CD4-positive, alpha-beta T cell treated with Interleukin-15 for 1 hour (primary cell): ENCODE measurements at places on chromosomes 3 and 15.

- no peak for DNase-seq
Measured at GRCh38 chr3:141326626-141327025, 41.7 kb upstream of the ZBTB38 start.

DNA sequence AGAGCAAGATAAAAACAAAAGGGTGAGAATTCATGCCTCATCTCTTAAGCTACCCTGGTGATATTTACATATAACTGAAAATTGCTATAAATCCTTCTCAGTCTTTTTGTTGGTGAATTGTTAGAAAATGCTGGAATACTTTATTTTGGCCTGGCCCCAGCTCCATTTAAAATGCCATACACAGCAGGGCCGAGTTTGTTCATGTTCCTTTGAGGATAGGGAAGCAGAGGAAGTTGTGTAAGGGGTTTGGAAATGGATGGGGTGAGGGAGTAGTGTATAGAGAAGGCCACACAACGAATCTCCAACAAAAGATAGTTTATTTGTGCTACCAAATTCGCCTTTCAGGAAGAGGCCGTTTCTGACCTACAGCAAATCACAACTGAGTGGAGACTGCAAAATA, 78.6 kb upstream of the ADAMTS9 start:
- no peak for DNase-seq

- DNase-seq, result no peak
Measured at GRCh38 chr3:64406271-64406670, 181.0 kb upstream of the PRICKLE2 start.

GRCh38 chr3:155983834-155984474, 113.5 kb downstream of the GMPS start:
- no peak for DNase-seq

DNA sequence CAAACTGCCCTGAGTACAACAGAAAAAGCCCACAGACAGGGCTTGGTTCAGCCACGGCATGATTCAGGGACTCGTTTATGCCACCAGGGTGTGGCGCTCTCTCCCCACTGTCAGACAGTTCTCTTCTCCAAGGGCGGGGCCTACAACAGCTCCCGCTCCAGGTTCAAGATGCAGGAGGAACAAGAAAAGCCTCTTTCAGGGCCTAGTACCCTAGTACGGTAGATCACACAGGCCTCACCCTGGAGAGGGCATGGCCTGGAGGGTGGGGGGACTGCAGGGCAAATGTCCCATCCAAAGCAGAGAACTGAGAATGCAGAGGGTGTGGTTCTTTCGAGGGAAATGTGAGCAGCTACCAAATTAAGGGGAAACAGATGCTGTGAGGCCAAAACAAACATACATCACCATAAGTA, 12.0 kb downstream of the MESD start:
- peak; percentile 48 for DNase-seq

- no peak for DNase-seq
Measured at GRCh38 chr15:33375236-33375635, 64.5 kb downstream of the RYR3 start.

GRCh38 chr15:48967336-48967735, 3.6 kb upstream of the SHC4 start:
- no peak for DNase-seq

DNA sequence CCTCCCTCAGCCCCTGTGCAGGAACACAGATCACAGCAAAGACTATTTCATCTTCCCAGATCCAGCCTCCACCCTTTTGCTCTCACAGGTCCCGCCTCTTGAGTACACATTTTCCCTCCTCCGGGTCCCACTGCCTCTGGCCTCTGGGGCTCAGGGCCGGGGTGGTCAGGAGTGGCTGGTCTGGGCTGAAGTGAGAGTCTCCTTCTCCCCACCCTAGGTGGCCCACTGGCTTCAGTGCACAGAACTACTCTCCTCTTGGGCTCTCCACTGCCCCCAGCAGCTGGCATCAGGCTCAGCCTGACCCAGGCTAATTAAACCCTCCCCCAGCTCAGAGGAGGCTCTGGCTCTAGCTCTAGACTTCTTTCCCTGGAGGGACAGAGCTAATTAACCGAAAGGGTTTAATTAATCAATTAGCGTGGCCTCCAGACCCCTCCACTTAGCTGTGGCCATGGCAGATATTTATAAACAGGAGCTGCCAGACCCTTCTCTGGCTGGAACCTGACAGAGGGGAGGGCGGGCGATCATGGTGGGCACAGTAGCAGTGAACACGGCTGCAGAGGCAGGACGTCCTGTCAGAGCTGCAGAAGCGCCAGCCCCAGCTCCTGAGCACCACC, 15.1 kb downstream of the DUSP7 start:
- no peak for DNase-seq

DNA sequence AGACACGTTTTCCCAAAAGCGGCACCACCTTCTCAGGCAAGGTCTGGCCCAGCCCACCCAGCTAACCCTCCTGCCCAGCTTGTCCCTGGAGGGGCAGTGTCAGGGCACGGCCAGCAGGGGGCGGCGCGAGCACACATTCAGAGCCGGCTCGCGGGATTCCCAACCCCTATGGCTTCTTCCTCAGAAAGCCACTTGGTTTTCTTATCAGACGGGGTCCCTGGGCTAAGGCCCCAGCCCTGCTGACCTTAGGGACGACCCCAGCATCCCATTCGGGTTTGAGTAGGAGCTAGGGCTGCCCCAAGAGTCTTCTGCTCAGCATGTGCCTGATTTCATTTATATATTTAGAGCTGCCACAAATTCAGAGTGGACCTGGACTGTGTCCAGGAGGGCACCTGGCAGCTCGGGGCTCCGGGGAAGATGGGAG, 14.5 kb downstream of the RLBP1 start:
- DNase-seq, result peak; percentile 63

DNA sequence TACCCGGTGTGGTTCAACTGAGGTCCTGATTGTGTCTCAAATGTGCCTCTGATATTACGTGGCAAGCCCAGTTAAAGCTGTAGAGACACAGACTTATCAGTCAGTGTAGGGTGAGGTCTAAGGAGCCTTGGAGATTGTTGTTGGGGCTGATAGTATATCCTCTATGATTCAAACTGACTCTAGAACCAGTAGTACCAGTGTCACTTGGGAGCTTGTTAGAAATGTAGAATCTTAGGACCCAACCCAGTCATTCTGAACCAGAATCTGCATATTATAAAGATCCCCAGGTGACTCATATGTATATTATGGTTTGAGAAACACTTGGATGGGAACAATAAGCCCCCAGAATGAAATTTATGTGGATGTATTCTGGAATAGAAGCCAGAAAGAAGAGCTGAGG, 83.5 kb downstream of the PIK3R4 start:
- no peak for DNase-seq

DNA sequence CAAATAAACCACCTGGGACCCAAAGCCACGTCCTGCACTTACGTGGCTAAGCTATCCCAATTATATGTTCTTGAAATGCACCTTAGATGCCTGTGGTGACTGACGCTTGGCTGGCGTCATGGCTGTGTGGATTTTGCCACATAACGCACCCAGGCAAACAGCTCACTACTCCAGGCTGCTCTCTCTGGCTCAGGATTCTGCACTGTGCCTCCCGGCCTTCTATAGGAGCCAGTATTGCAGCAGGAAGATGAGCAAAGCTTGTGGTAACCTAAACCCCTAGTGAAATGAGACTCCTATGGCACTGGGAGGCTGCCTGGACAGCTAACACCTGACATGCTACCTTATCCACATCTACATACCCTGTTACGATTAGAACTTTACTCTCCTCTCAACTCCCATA, 179.3 kb downstream of the THRB start:
- no peak for DNase-seq

GRCh38 chr15:74442063-74442462, 8.3 kb upstream of the SEMA7A start:
- DNase-seq, result no peak

GRCh38 chr3:112778353-112778948, 68.2 kb downstream of the CD200R1L start:
- DNase-seq, result no peak

DNA sequence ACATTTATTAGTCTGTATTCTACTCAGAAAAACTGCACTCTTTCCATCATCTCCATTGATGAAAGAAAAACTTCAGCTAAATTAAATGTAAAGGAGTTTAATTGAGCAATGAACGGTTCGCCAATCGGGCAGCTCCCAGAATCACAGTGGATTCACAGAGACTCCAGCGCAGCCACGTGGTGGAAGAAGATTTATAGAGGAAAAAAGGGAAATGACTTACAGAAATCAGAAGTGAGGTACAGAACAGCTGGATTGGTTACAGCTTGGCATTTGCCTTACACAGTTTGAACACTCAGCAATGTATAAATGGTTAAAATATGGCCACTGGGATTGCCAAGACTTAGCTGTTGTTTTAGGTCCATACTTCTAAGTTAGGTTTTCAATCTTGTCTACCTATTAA, 2.8 kb upstream of the SUCLG2 start:
- no peak for DNase-seq

DNA sequence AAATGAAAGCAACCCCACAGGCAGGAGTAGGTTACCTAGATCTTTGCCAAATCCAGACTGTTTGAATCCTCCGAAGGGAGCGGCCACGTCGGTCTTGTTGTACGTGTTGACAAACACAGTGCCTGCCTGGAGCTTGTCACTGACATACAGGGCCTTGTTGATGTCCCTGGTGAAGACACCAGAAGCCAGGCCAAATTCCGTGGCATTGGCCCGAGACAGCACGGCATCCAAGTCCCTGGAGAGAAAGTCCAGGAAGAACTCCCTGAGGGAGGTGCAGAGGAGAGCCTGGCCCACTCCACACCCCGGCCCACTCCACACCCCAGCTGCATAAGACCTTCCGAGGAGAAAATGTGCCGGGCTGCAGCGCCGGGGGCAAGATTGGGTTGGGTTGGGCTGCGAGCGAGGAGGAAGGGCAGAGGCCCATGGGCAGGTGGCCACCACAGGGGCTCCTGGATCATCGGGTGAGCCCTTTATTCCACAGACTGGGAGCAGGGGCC, 21.8 kb upstream of the SLC41A3 start:
- no peak for DNase-seq

DNA sequence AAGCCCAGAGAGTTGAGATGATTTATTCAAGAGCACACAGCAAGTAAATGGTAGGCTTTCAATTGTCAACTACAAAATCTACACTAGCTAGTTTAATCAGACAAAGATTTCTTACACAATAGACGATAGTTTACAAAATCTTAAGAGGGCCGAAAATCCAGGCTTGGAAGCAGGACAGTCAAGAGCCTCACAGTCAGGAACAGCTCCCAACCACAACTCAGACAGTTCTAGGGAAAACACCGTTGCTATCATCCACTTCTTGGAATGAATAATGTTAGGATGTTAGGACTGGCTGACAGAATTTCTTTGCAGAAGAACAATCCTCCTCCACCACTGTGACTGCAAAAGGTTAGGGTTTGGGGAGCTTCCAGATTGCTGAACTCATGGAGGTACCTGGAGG, 290.8 kb upstream of the ZPLD1 start:
- no peak for DNase-seq

DNA sequence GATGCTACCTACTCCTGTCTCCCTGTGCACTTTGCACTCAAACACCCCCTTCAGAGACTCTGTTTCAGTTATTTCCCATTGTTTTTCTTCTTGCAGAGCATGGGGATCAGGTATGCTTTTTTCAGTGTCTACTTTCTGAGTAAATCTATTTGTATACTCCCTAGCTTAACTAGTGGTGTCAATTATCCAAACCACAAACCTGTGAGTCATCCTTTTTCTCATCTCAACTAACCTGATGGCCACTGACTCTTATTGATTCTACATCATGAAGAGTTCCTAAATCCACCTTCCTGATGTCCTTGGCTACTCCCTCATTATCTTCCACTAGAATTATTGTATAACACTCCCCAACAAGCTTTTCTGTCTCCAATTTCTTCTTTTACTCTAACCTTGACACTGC, 68.0 kb downstream of the DIPK2A start:
- DNase-seq, result no peak

DNA sequence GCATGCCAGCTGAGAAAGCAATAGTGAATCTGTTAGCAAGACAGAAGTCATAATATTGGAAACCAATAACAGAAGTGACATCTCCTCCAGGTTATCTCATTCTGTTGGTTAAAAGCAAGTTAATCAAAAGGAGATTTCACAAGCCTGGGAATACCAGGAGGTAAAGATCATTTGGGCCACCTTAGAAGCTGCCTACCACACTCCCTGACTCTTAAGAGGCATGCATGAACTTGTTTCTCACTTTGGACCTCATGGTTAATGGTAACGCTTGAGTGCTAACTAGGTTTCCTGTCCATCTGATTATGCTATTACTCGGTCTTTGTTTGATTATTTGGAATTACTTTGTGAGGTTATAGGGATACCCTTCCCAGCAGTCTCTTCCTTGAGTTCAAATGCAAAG, 650.8 kb upstream of the SGO1 start:
- DNase-seq, result no peak

DNA sequence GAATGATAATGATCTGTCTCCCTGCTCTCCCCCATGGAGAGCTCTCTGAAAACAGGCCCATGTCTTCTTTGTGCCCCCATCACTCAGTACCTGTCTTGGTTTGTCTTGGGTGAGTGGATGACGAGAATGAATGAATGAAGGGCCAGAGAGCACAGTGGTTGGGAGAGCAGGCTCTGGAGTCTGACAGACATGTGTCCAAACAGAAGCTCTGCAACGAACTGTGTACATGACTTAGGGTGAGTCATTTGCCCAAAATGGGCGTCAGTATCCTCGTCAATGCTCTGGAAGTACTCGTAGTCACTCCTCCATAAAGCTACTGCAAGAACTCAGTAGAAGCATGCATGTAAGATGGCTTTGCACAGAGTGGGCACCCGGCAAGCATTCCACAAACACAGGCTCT, 170.2 kb upstream of the TLE3 start:
- peak; percentile 51 for DNase-seq

DNA sequence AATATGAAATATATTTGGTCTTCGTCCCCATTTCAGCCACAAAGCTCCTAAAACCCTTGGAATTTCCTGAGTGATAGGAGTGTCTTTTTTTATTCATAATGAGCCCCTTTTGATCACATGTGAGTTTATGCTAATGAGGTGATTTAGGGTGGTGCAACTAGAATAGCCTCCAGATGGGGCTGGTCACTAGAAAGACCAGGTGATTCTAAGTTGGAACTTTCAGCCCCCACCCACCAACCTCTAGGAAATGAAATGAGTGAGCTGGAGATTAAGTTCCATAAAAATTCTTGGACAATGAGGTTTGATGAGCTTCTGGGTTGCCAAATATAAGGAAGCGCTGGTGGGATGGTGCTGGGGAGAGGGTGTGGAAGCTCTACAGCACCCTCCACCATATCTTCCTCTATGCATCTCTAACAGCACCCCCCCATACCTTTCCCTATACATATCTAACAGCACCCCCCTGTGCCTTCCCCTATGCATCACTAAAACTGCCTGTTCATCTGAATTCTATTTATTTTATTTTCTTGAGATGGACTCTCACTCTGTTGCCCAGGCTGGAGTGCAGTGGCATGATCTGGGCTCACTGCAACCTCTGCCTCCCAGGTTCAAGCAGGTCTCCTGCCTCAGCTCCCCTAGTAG, 2.1 kb upstream of the SMCO1 start:
- no peak for DNase-seq

GRCh38 chr15:81924729-81925128, 121.1 kb downstream of the MEX3B start:
- DNase-seq, result no peak

DNA sequence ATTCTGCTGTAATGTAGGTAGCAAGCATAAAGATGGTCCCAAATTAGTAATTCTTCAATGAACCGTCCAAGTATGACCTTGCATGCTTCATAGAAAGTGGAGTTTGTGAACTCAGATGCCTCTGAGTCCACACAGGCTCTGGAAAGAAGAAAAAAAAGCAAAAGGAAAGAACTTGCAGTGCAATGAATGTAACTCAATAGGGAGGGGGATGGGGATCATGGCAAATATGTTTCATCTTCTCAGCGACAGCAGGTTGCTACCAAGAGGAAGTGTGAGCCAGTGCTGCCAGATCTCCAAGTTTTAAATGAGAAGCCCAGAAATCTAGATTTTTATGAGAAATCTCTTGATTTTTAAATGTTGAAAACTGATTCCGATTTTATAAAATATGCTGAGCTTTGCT, 50.3 kb downstream of the IL20RB start:
- DNase-seq, result no peak
